ENCODE measurements at places on chromosomes 1 and 21.

DNA sequence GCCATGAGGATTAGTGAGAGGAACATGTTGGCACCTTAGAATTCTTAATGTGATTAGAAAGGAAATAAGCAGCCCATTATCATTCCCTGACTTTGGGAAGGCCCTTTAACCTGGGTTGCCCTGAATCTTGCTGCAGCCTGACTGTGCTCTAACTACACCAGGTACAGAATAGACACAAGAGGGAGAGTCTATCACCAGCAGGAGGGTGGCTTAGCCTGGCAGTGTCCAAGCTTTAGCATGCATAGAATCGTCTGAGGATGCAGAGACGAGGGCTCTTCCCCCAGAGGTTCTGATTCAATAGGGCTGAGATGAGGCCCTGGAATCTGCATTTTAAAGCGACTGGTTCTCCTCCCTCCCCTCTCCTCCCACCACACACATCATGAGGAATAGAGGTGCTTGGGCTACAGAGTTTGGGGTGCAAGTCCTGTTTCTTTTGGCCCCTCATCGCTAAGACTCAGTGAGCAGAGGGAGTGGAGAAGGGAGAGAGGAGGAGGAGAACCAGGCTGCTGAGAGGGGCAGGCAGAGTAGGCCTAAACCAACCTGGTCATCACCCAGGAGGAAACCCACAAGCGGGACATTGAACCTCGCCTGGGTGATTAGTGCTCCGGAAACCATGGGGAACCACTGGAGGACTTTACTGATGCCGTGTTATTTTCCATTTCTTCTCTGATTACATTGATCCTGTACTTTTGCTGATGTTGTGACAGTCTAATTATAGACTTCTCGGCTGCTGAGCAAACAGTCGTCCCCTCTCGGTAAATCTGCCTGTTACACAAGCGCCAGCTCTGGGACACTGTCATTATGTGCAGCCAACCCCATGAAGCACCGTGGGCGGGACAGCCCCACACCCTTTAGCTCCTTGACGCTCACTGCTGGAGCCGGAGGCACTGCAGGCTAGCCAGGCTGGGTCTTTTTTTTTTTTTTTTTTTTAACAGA lies 6.3 kb upstream of the TENT5C start:
- DNase-seq = no peak

GRCh38 chr1:2060072-2060471 lies 9.9 kb downstream of the PRKCZ start:
- no peak for DNase-seq

DNA sequence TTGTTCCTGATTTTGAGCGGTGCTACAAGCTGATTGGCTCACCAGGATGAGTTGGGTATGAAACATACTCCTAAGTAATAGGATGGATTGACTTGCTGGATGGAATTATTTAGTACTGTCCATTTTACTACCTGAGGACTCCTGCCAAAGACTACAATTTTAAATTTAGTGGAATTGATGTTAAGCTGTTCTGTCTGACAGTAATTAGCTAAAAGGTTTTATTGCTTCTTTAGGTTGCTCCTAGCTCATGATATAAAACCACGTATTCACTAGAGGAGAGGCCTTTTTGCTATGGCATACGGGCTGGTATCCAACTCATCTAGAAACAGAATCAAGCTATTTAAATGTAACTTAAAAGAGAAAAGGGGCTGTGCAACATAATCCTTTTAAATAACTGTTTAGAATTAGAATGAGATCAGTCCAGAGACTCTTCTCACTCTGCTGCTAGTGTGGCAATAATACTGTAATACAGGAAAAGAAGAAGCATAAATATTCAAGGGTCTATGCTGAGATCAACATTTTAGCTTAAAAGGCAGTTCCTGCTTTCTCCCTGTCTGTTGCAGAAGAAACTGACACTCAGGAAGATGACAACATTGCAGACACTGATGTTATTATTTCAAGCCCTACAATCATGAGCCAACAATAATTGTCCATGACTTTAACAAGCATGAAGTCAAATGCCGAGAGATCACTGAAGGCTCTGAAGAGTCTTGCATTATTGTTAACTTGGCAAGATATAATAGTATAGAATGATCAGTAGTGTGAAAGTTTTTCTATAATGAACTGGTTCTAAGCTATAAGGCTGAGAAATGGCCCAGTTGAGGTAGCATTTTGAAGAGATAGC lies 258.7 kb upstream of the ADGRL4 start:
- DNase-seq = no peak

DNA sequence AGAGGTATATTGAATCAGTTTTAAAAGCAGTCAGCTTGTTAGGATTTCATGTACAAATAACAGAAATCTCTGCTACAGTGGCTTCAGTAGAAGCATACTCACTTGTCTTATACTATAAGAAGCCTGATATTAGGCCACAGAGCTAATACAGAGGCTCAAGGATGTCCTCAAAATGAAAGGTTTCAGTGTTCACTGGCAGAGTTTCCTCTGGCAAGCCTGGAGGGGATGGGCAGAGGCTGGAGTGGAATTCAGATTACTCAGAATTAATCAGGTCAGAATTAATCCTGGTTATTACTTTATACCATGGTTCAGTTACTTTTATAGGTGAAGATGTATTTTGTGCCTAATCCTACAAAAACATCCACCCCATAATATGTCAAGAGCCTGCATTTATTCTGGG lies 520.5 kb downstream of the USP25 start:
- DNase-seq = no peak

DNA sequence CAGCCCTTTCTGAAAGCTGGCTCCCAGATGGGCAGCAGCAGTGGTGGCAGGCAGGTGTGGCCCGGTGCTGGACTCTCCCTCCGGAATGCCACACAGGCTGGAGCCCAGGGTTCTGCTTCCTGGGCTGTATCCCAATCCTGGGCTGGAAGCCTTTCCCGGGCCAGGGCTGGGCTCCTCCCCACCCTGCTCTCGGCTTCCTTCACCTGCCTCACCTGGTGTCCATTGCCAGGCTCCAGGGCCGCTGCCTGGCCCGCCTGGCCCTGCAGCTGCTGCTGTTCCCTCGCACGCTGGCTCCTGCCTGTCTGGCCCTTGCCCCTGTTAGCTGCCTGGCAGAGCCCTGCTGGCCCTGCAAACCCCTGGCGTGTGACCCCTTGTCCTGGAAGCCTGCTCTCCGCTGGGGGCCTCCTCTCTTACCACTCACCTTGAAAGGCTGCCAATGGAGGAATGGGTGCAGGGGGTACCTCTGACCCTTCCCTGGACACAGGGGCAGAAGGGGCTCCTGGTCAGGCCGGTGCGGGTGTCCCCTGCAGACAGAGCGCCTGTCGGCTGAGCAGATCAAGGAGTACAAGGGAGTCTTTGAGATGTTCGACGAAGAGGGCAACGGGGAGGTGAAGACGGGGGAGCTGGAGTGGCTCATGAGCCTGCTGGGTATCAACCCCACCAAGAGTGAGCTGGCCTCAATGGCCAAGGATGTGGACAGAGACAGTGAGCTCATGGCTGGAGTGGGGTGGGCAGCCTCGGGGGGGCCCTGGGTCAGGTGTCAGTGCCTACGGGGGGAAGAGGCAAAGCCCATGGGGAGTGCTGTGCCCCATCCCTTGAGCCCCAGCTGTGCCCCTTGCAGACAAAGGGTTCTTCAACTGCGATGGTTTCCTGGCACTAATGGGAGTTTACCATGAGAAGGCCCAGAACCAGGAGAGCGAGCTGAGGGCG lies 1.1 kb downstream of the CALML6 start:
- no peak for DNase-seq
